ENCODE measurements at places on chromosomes 3 and 15.
A peak's percentile ranks its signal among the peaks of the same experiment; 100 is the strongest.

- no peak for DNase-seq
These were observed 8.7 kb upstream of the GPD1L start for GRCh38 chr3:32097768-32098167.

- DNase-seq = no peak
These were observed 474 bp downstream of the MINAR1 start for GRCh38 chr15:79432345-79433275.

GRCh38 chr3:139771331-139771730, 93.6 kb upstream of the NMNAT3 start:
- no peak for DNase-seq

- no peak for DNase-seq
These were observed 128.8 kb downstream of the PLCL2 start for GRCh38 chr3:17013571-17013970.

DNA sequence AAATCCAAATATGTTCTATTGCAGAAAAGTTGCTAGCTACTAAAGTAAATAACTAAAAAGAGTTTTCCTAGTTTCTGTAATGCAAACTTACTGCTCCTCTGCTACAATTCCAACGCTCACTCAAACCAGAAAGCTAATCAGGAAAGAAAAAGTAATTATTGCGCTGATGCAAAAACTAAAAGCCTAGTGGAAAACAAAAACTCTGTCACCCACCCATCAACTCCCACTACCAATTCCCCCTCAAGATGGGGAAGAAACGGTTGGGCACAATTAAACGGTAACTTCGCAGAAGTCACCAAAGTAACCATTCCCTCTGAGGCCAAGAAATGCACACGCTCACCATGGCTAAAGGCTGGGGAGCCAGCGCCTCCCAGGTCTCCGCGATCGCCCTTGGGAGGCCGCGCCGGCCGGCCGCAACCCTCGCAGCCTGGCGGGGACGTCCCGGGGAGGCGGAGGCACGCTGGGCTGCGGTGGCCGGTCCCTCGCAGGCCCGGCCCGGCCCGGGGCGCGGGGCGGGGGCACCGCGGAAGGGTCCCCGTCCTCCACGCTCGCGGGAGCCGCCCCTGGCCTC, 684 bp downstream of the SLTM start:
- DNase-seq = peak; percentile 5

- no peak for DNase-seq
These were observed 76.1 kb downstream of the TOP2B start for GRCh38 chr3:25588441-25589103.

GRCh38 chr15:99110581-99111320, 5.9 kb downstream of the SYNM start:
- no peak for DNase-seq

- DNase-seq = no peak
These were observed 29.2 kb upstream of the LIMD1 start for GRCh38 chr3:45565342-45565741.

DNA sequence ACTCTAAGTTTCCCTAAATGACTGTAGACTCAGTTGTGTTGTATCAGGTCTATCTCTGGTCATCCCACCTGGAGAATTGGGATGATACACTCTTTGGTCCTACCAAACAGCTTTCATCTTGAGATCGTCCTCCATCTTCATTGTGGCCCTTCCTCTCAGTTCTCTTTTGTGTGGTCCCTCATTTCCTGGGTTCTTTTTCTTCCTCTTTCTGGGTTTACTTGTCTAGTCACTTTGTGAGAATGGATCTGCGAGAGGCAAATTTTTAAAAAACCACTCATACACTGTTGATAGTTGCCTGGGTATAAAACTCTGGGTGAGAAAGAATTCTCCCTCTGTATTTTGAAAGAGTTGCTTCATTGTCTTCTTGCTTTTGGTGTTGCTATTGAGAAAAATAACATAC, 6.0 kb upstream of the AMOTL2 start:
- no peak for DNase-seq

- DNase-seq = no peak
These were observed 39.7 kb upstream of the C15orf39 start for GRCh38 chr15:75161917-75162414.

GRCh38 chr15:71800835-71801745, 9.3 kb upstream of the NR2E3 start:
- DNase-seq = peak; percentile 41

GRCh38 chr3:100400419-100400779, 490 bp downstream of the TOMM70 start:
- DNase-seq = peak; percentile 21

GRCh38 chr3:6709178-6709577, 151.7 kb upstream of the GRM7 start:
- no peak for DNase-seq

DNA sequence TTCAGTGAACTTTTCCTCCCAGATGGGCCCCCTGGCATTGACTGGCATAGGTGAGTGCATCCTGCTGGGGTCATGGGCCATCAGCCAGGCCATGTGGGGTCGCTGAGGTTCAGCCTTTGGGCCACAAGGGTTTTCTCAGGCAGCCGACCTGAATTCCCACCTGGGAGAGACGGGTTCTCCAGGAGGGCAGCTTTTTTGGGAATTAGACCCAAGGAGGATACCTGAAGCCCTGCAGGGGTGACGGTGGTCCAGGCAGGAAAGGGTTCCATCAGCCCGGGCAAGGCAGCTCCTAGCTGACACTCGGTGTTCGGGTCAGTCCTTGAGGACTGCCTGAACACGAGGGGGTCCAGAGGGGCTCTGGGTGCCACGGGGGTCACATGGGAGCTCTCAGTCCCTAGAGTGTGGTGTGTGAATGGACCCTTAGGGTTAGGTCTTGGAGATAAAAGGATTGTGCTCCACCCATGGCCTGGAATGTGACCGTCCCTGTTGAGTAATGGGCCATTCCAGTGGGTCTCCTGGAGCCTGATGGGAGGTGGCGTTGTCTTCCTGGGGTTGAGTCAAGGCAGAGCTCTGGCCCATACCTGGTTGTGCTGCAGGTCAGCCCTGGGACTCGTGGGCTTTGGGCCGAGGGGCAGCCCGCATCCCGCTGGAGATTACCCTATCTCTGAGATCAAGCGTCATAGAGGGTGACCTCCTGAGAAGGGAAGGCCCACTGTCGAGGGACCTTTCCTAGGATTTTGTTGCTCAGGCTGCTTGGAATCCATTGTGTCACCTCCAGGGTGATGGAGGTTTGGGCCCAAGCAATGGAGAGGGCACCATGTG, 192.8 kb downstream of the UBE3A start:
- DNase-seq = no peak

DNA sequence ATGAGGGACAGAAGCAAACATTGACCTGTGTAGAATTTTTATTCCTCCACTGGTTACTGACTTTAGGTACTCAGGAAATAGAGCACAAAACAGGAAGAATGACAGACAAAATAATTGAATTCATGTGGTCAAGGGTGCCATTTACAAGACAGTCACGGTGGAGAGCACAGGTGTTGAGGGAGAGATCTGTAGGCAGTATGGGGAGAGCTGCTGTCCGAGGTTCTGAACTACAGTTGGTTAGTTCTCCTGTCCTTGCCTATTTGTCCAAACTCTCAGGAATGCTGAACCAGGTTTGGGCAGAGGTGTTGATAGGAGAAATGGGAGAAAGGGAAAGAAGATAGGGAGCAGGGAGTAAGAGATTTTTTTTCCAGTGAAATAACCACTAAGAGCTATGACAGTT, 178.5 kb upstream of the ZBTB20 start:
- no peak for DNase-seq

- DNase-seq = no peak
These were observed 413.7 kb upstream of the TBL1XR1 start for GRCh38 chr3:177610686-177611633.

GRCh38 chr15:98657721-98658120, 9.4 kb downstream of the IGF1R start:
- DNase-seq = no peak

- no peak for DNase-seq
These were observed 36.9 kb downstream of the SENP8 start for GRCh38 chr15:72155003-72155621.

DNA sequence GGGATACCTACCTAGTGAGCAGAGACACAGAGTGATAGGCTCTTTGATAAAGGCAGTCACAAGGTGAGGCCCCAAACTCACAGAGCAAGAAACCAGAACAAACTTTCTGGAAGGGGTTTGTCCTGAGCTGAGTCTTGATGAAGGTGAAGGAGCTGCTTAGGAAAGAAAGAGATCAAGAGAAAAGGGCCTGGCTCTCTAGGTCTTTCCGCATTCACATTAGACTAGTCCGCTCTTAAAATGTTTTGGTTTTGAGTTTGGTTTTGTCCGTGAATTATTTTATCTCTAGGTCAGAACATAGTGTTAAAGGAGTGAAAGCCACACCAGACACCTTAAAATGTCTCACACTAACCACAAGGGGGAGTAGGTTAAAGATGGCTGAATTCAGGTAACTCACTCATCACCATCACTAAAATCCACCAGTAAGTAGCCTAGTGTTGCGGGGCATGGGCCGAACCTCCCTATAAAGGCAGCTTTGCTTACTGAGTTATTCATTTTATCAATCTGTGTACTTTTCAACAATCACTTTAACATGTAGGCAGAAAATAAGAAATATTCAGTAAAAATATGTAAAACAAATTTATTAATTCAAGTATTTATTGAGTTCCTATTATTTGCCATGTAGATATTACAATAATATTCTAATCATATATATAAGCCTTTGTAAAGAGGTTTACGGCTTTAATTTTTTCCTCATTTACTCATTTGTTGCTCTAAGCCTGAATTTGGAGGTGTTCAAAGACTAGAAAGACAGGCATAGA, 121.5 kb upstream of the TSC22D2 start:
- DNase-seq = peak; percentile 1

GRCh38 chr3:188890572-188891270, 281.1 kb upstream of the TPRG1 start:
- no peak for DNase-seq

DNA sequence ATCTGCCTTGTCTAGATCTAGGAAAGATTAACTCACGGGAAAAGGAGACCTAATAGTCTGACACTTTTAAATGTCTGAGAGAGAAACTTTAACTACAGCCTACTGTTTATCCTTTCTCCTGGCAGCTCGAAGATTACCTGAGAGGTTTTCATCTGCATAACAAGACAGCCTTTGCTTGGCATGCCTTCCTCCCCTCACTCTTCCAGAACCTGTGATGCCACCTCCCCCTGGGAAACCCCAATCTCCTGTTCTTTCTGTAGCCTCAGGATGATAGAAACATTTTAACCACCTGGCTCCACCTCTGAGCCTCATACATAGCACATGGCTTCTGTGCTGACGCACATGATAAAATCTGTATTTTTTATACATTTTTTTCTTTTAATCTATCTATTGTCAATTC, 420.8 kb downstream of the CNTN6 start:
- DNase-seq = no peak

GRCh38 chr3:44988073-44988472, 12.0 kb downstream of the EXOSC7 start:
- DNase-seq = no peak

DNA sequence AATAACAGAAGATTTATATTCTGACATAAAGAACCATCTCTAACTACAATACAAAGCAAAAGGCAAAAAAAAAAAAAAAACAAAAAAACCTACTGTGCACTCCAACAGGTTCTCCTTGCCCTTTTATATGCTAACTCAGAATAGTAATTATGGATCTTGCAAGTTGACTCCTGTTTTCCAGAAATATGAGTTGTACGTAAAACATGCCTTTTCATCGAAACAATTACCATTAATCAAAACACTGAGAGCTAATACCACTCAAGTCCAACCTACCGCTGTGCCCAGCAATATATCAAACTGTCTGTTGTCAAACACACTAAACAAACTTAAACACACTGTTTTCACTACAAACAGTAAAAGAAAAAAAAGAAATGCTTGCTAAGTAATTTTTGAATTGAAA, 389.8 kb downstream of the TBC1D5 start:
- DNase-seq = no peak

DNA sequence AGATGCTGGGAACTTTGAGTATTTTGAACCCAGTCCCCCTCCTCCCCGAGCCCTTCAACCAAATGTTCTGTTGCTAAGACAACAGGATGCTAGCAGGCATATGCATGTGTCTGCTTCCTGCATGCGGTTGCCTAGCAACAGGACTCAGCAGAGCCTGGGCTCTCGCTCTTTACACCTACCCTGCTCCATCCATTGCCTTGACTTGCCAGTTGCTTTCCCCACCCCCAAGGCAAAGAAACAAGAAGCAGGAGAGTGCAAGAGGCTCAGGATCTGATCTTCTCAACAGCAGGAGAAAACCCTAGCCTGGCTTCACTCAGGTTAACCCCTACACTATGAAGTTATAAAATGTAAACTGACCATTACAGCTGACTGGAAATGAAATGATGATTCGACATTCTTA, 393.0 kb downstream of the IGSF11 start:
- DNase-seq = no peak

DNA sequence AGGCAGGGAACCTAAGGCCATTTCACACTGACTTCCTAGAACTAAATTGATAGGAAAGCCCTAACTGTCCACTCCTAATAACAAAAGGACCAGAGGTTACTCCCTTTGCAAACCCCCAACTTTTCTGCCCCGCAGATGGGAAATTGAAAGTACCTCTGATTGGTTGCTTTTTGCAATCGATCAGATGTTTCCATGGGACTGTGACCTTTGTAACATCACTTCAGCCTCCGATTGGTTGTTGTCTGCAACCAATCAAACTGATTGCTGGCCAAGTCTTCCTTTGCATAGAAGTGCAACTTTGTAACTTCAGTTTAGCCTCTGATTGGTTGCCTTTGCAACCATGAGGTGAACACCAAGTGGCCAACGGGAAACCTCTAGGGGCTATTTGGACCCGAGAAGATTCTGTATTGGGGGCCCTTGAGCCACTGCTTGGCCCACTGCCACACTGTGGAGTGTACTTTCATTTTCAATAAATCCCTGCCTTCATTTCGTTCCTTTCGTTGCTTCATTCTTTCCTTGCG, 11.3 kb upstream of the KNL1 start:
- no peak for DNase-seq

DNA sequence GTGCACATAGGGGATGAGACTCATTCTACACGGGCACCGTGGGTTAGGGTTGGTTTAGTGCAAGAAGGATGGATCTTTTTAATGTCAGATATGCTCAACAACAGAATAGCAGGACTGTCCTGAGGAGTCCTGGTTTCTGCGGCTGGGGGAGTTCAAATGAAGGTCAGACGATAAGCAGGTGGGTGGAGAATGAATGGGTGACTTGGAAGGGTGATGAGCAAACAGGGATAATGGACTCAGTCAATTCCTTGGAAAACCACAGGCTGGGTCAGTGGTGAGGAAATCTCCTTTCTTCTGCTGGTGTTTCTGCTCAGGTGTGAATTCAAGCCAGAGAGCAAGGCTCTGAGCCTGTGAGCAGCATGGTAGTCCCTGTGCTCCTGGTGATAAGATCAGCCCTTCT, 59.9 kb downstream of the MESD start:
- DNase-seq = no peak

- no peak for DNase-seq
These were observed 22.0 kb downstream of the GASK1A start for GRCh38 chr3:43001094-43001553.

GRCh38 chr3:50260027-50260941, 8.7 kb upstream of the SEMA3B start:
- DNase-seq = peak; percentile 74

DNA sequence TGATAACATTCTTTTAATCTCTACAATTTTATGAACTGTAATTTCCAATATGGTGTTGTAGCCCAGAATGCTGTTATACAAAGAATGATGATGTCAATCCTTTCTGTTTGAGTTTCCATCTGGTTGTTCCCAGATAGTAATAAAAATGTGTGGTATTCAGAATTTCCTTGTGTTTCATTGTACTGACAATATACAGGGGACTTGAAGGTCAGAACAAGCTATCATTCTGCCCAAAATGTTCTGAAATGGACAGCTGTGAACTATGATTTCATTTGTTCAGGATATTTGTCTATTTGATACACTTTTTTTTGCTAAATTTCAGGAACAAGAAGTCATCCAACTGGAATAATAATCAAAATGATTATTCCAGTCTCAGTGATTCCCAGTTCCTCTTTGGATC, 40.8 kb downstream of the C3orf62 start:
- DNase-seq = no peak

GRCh38 chr3:23263796-23264195, 60.7 kb downstream of the UBE2E2 start:
- no peak for DNase-seq

Data from stimulated activated CD4-positive, alpha-beta T cell treated with anti-CD3 and anti-CD28 coated beads, Interleukin-12 subunit alpha, Interleukin-12 subunit beta, amount 100 ng/mL, for 48 hours (primary cell).